CD4-positive, alpha-beta T cell treated with Interferon gamma for 1 hour (primary cell): ENCODE measurements at places on chromosomes 3 and 15.

DNA sequence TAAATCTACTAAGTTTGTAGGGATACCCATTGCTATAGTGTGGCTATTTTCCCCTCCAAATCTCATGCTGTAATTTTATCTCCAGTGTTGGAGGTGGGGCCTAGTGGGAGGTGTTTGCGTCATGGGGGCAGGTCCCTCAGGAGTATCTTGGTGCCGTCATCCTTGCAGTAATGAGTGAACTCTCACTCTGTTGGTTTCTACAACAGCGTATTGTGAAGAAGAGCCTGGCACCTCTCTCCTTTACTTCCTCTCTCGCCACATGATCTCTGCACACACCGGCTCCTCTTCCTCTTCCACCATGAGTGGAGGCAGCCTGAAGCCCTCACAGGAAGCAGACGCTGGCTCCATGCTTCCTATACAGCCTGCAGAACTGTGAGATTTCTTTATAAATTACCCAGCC lies 34.0 kb upstream of the TRPM1 start:
- no peak for DNase-seq

DNA sequence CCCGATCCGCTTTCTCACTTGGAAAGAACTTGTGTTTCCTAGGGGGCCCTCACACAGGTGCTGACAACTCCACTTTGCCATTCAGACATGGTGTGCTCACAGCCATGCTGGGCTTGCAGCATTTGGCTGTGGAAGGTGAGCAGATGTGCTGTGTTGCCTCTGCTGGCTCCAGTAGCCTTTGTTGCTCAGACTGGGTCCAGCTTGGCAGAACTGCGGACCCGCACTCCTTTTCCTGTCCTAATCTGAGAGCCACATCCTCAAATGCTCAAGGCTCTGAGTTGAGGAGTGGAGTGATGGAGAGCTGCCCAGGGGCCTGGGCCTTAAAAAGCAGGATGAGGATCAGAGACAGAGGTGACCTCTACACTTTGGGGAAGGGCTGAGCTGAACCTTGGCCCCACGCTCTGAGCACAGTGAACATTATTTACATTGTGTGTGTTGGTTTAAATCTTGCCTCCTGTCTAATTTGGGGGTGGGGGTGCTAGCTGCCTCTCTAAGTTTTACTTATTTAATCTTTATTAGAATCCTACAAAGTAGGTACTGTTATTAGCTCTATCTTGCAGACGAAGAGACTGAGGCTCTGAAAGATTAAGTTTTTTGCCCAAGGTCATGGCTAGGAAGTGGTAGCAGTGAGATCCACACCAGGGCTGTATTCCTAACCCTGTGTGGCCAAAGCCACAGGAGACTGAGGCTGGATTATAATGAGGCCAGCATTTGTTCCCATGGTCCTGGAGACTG lies 17.2 kb downstream of the ACOX2 start:
- no peak for DNase-seq

DNA sequence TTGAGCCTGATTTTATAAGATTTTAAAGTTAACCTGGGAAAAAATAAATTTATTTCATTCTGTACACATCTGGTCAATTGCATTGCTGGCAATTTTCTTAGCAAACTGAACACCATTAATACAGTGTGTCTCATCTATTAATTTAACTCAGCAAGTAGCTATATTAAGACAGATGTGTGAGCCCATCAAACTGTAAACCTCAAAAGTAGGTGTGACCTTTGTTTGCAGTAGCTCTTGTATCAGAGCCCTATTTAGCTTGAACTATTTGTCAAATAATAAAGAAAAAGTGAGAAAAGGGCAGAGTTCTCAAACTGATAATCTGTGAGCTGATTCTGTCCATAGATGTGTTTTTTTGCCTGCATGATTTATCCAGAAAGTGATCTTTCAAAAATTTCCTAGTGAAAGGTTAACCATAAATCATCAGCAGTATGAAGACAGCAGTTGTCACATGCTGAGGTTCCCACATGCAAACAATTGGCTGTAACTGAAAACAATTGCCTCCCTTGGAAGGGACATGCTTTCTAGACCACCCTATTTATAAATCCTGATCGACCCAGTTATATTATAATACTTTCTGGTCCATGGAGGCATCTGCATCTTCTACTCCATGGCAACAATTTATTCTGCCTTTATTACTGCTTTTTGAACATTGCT lies 646.5 kb downstream of the NSUN3 start:
- DNase-seq: no peak

- DNase-seq: peak; percentile 3
These were observed 37.2 kb downstream of the ACAP2 start for GRCh38 chr3:195405651-195406050.

- no peak for DNase-seq
These were observed 708.7 kb downstream of the VGLL3 start for GRCh38 chr3:86282106-86282787.

DNA sequence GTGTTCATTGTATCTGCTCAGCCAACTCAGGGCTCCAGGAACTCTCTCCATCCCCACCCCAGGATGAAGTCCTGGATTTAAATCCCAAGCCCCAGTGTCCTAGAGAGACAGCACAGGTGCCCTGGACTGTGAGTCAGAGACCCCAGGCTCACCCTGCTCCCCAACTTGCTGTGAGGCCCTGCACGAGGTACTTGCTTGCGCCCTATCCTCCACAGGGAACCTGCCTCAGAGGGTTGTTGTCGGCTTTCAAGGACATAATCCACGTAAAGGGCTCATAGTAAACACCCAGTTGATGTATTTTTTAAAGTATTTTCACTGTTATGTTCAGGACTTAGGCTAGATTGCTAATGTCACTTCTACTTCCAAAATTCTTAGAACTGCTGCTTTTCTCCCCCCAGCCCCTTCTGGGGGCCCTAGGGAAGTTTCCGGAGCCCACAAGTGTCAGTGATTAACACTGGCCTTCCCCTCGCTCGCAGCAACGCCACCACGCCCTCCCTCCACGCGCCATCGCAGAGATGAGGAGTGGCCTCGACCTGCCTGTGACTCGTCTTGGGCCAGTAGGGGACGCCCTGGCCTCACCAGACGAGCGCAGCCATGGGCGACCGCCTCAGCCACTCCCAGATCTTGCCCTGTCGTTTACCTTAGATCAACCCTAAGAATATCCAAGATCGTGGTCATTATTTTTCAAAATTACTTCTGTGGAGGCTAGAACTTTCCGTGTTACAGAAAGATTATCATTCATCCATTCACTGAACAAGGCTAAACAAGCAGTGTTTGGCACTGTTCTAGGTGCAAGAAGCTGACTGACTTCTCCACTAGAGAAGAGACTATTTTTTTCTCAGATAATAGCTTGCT lies 6.0 kb upstream of the SRP14 start:
- peak; percentile 86 for DNase-seq

- no peak for DNase-seq
These were observed 3.8 kb downstream of the VEPH1 start for GRCh38 chr3:157499342-157499963.

DNA sequence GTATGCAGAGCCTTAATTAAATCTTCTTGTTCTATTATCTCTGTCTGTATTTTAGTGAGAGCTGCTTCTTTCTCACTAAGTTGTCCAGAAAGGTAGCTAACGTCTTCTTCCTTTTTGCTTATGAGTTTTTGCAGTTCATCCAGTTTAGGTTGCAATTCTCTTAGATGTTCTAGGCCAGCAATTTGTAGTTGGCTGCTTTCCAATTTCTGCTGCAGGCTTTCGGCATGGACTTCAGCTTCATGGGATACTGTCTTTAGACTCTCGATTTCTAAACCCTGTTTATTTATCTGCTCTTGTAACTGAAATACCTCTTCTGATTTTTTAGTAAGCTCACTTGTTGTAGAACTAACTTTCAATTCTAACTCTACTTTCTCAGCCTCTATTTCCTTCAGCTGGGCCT lies 35.5 kb upstream of the HCLS1 start:
- DNase-seq: no peak

GRCh38 chr15:68479870-68480269 lies 47.9 kb upstream of the ITGA11 start:
- no peak for DNase-seq

DNA sequence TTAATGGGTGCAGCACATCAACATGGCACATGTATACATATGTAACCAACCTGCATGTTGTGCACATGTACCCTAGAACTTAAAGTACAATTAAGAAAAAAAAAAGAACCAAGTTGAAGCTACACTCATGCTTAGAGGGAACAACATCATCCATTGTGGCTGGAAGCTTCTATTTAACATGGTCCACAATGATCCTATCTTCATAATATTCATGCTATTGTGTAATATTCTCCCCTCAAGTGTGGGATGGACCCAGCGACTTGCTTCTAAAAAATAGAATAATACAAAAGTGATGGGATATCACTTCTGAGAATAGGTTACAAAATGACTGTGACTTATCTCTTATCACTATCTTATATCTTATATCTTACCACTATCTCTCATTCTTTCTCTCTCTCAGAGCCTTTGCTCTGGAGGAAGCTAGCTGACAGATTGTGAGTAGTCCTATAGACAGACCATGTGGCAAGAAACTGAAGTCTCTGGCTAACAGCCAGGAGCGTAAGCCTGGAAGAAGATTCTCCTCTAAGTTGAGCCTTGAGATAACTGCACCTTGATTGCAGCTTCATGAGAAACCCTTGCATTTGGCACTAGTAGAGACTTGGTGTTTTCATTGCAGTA lies 198.5 kb upstream of the MRPL3 start:
- no peak for DNase-seq

- no peak for DNase-seq
These were observed 271.2 kb downstream of the FAM43A start for GRCh38 chr3:194956697-194957396.

- no peak for DNase-seq
These were observed 464.3 kb upstream of the GRM7 start for GRCh38 chr3:6396631-6397030.

GRCh38 chr3:97885931-97886824 lies 64.4 kb downstream of the CRYBG3 start:
- no peak for DNase-seq

GRCh38 chr3:151120409-151120808 lies 34.9 kb downstream of the MED12L start:
- no peak for DNase-seq

DNA sequence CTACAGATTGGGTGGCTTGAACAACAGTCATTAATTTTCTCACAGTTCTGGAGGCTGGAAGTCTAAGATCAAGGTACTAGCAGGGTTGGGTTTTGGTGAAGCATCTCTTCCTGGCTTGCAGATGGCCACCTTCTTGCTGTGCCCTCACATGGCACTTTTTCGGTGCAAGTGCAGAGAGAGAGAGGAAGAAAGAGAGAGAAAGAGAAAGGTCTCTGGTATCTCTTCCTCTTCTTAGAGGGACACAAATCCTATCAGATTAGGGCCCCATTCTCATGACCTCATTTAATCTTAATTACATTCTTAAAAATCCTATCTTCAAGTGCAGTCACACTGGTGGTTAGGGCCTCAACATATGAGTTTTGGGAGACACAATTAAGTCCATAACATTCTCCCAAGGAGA lies 167.1 kb downstream of the NFKBIZ start:
- DNase-seq: no peak

DNA sequence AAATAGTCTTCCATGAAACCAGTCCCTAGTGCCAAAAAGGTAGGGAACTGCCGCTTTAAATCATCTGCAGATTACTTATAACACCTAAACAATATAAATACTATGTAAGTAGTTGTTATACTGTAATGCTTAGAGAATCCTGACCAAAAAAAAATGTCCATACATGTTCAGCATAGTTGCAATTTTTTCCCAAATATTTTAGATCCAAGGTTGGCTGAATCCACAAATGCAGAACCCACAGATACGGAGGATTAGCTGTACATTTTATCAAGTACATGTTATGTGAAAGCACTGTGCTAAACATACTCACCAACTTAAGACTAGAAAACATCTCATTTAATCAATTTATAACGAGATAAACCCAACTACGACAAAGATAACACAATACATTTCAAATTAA lies 9.3 kb downstream of the MSL2 start:
- DNase-seq: no peak

DNA sequence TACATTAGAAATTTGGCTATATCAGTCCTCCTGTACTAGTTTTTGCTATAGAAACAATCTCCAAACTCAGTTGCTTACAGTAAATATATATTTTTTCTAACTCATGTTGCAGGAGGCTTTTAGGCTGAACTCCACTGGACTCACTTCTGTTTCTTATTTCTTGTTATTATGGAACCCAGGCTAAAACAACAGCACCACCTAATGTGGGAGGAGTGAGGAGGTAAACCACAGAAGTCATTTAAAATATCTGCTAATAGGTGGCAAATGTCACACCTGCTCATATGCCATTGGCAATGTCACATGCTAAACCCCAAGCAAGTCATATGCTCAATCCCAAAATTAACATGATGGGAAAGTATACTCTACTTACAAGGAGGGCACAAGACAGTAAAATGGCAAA lies 462.2 kb downstream of the PLOD2 start:
- DNase-seq: no peak

- DNase-seq: no peak
These were observed 2.0 kb upstream of the TM2D3 start for GRCh38 chr15:101654171-101654570.

DNA sequence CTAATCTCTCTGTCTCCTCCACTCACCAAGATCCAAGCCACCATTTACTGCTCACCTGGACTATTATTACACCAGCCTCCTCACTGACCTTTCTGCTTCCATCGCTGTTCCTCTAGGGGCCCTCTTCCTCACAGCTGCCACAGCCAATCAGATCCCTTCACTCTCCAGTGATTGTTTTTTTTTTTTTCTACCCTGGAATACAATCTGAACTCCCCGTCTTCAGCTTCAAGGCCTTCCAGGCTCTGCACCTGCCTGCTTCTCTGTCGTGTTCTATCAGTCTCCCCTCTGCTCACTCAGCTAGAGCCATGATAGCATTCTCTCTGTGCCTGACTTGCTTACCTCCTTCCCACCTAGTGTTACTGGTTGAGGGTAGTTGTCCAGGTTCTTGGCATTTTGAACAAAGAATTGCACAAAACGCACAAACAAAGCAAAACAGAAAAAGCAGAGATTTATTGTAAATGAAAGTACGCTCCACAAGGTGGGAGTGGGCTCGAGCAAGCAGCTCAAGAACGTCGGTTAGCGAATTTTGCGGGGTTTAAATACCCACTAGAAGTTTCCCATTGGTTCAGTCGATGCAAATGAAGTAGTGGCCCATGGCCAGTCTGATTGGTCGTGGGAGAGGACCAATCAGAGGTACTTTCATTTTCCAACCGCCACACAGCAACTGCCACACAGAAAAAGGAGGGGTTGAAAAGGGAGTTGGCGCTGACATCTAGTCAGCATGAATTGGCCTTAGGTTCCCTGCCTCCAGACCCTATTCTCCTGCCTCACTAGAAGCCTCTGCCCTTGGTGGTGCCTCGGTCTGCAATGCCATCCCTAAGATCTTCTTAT lies 188.9 kb downstream of the TLE3 start:
- DNase-seq: no peak

- peak; percentile 83 for DNase-seq
These were observed 30.0 kb downstream of the STARD5 start for GRCh38 chr15:81293728-81294515.

GRCh38 chr3:35120026-35120425 lies 519.3 kb upstream of the ARPP21 start:
- DNase-seq: no peak

- DNase-seq: no peak
These were observed 10.9 kb downstream of the TLNRD1 start for GRCh38 chr15:81011593-81011992.
